Activated naive CD4-positive, alpha-beta T cell treated with anti-CD3 and anti-CD28 coated beads, Interleukin-2, amount 10 ng/mL, durations not matched to agents 7 days and 5 days (primary cell): ENCODE measurements at places on chromosomes 4 and X.

- no peak for DNase-seq
Measured at GRCh38 chrX:132775263-132775823, 183.1 kb downstream of the HS6ST2 start.

DNA sequence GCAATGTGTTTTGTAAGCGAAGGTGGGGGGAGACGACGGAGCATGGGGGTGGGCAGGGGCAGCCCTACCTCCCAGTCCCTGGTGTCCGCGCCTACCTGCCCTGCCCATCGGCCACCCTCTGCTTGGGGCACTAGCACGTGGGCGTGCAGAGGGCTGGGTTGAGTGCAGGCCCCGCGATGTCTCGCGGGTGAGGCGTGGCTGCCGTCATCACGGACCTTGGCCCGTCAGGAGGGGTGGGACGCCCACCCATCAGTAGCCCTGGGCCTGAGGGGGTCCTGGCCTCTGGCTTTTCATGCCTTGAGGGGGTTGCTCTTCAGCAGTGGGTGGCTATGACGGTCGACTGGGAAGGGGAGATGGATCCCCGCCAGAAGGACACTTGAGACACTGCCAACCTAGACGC, 36.1 kb upstream of the GEMIN8 start:
- DNase-seq = no peak

- no peak for DNase-seq
Measured at GRCh38 chrX:46165411-46165810, 379.8 kb downstream of the ZNF674 start.

GRCh38 chrX:103722505-103722904, 11.8 kb downstream of the TMEM31 start:
- DNase-seq = no peak

GRCh38 chrX:10119399-10119990, 37.3 kb upstream of the CLCN4 start:
- DNase-seq = peak; percentile 66

GRCh38 chrX:134287346-134287745, 50.4 kb downstream of the CCDC160 start:
- DNase-seq = no peak

- DNase-seq = no peak
Measured at GRCh38 chr4:126627255-126627654, 1005.5 kb upstream of the INTU start.

DNA sequence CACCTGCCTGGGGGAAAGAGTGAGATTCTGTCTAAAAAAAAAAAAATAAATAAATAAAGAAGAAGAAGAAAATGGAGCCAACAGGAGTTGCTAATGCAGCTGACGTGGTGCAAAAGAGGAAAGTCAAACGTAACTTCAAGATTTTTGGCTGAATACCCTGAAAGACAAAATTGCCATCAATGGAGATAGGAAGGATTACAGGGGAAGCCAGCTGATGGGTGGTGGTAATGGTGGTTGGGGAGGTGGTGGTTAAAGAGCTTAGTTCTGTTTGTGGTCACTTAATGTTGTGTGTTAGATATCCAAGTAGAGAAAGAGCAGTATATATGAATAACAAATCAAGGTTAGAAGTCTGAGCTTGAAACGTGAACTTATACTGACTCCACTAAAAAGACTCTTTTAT, 225.4 kb downstream of the ARHGAP24 start:
- no peak for DNase-seq

GRCh38 chr4:82201805-82202641, 171.8 kb downstream of the HNRNPD start:
- DNase-seq = peak; percentile 68

DNA sequence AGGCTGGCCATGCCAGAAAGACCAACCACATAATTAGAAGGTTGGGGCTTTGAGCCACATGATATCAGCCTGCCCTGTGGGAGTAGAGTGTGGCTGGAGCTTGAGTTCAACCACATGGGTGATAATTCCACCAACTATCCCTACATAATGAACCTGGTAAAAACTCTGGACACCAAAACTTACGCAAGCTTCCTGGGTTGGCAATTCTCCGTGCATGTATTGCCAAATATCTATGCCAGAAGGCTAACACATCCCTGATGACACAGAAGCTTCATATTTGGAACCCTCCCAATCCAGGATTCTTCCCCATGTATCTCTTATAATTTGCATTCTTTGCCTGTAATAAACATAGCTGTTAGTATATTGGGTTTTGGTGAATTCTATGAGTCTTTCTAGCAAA, 68.2 kb downstream of the FUNDC1 start:
- no peak for DNase-seq

DNA sequence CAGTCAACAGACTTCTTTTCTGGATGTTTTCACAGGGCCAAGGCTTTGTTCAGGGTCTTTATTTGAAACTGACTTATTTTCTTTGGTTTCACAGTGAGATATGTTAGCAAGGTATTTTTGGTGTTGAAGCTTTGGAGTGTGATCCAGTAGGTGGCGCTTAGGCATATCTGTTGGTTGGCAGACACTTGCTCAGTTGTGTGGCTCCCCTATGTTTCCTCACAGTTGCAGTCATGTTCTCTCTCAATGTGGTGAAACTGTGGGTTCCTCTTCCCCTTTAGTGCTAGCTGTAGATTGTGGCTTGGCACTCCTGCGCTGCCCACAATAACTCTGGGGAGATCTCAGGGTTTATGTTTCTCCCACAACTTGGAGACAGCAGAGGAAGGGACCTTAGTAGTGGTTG, 460.8 kb downstream of the SLITRK2 start:
- no peak for DNase-seq

GRCh38 chr4:177923888-177924287, 481.7 kb upstream of the AGA start:
- DNase-seq = no peak

DNA sequence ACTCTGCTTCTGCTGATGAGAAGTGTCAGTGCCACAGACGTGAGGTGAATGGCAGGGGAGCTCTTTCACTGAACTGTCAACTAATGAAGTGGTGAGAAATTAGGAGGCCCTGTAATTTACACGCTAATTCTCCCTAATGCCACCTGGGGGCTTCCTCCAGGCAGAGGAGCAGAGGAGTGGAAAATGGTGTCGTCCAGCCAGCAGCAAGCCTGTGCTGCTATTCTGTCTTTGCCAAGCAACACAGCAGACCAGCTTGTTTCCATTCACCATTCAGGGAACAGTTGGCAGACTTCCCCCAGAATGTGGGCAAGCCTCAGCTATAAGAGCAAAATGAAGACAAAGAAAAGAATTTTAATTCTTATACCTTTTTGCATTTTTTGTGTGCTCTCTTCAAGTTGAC, 245.2 kb upstream of the TET2 start:
- no peak for DNase-seq

- DNase-seq = no peak
Measured at GRCh38 chrX:78979789-78980464, 34.7 kb downstream of the P2RY10 start.

GRCh38 chrX:130081421-130082045, 28.8 kb downstream of the ELF4 start:
- DNase-seq = no peak

DNA sequence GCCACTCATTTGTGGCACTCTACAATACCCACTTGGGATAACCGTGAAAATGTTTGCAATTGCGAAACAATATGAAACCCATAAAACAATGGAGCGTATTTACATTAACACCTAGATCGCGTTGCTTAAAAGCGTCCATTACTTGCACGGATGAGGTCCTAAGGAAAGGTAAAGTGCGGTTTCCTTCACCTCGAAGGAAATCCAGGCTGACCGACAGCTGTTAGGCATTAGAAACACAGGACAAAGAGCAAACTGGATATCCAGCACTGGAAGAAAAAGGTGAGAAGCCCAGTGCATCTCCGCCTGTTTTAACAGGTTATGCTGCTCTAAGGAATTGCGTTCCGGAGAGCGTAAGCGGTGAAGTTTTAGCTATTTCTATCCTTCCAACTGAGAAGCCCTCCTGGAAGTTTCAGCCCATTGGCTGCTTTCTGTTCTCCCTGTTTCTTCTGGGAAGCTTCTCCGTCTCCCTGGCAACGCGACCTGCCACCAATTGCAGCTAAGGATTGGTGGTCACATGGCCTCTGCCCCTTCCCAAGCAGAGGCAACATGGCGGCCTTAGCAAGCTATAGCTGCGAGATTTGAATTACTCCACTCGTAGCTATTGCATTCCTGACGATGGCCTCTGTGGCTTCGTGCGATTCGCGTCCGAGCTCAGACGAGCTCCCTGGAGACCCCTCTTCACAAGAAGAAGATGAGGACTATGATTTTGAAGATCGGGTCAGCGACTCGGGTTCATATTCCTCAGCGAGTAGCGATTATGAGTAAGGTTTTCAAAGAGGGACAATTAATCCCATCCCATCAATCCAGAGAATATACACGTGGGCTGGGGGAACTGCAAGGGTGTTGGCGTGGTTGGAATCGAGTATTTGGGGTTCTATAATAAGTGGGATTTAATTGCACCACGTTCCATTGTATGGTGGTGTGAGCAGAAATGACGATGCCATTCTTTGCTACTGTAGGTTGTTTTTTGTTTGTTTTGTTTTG, at the start of gene INTU:
INTU (plus strand) TSS at position 538 of the 984 bp plus-strand sequence; CDS start at position 616, 78 bp downstream.
- peak; percentile 49 for DNase-seq

DNA sequence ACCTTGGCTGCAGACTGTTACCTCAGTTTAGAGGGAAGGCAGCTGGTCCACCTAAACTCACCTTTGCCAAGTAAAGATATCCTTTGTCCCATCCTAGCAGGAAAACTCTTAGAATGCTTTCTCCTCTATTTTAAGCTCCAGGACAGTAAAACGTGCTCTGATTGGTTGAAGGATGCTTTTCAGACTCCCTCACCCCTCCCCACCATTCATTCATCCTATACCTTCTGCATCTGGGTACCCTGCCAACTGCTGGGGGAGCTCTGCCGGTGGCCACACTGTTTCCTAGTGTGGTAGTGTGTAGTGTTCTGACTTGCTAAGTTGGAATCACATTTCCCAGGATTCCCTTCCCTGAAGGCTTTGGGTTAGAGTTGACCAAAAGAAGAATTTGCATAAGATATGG, 20.3 kb upstream of the POLA1 start:
- DNase-seq = no peak
